Activated CD4-positive, alpha-beta T cell treated with anti-CD3 and anti-CD28 coated beads, Interleukin-2, amount 10 ng/mL, durations not matched to agents 7 days and 5 days (primary cell): ENCODE measurements at places on chromosomes 11 and 22. TPM values are rescaled to one million over a fixed set of nuclear protein-coding genes. Genes with fewer than 3 reads are reported as not detected.

DNA sequence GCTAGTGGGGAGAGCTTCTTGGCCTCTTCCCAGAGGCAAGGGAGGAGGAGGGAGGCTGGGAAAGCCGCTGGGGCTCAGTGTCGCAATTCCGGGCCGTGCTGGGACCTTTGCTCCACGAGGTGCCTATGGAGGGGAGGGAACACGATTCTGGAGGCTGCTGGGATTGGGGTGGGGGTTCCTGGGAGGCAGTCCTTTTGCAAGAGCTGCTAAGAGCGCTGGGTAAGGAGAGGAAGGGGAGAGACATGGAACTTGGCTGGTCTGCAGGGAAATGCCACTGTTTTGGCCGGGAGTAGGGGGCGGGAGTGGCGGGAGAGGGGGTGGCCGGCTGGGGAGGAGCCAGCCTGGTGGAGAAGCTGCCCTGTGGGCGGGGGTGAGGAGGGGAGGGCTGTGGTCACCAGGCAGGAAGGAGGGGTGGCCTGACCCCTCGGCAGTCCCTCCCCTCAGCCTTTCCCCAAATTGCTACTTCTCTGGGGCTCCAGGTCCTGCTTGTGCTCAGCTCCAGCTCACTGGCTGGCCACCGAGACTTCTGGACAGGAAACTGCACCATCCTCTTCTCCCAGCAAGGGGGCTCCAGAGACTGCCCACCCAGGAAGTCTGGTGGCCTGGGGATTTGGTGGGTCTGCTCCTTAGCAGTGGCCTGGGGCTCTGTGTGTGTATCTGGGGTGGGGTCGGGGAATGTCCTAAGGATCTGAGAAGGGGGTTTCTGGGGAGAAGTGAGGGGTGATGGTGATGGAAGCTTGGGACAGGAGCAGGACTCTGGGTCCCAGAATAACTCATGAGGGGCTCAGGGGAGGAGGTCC is at the start of gene NR1H3:
Gene NR1H3, plus strand, starts transcription at position 480 of the 800 bp plus-strand sequence. CDS start 1,221 bp downstream, outside the sequence.
- peaks cover 26% of the 10 kb centered on the region for H3K4me1 ChIP-seq
- no peak for DNase-seq
- H3K27me3 ChIP-seq: no peaks in the 10 kb centered on the region
- H3K27ac ChIP-seq: peak within 1 kb of the TSS; percentile 64
- no peak within 1 kb of the TSS for H3K4me3 ChIP-seq
- no peaks in the 10 kb centered on the region for H3K36me3 ChIP-seq

GRCh38 chr11:118223992-118224391 is 819 bp downstream of the JAML start:
- peak overlapping the region; percentile 85 for H3K4me3 ChIP-seq
- no peaks in the 10 kb centered on the region for H3K27me3 ChIP-seq
- H3K4me1 ChIP-seq: peaks cover 80% of the 10 kb centered on the region
- H3K27ac ChIP-seq: no peak overlapping the region
- peak; percentile 56 for DNase-seq
- peaks cover 78% of the 10 kb centered on the region for H3K36me3 ChIP-seq

- no peak overlapping the region for H3K4me3 ChIP-seq
- H3K27ac ChIP-seq: no peak overlapping the region
- no peak for DNase-seq
- no peaks in the 10 kb centered on the region for H3K27me3 ChIP-seq
- H3K36me3 ChIP-seq: no peaks in the 10 kb centered on the region
Observed at GRCh38 chr11:73662445-73663157, 16.2 kb downstream of the PLEKHB1 start.

DNA sequence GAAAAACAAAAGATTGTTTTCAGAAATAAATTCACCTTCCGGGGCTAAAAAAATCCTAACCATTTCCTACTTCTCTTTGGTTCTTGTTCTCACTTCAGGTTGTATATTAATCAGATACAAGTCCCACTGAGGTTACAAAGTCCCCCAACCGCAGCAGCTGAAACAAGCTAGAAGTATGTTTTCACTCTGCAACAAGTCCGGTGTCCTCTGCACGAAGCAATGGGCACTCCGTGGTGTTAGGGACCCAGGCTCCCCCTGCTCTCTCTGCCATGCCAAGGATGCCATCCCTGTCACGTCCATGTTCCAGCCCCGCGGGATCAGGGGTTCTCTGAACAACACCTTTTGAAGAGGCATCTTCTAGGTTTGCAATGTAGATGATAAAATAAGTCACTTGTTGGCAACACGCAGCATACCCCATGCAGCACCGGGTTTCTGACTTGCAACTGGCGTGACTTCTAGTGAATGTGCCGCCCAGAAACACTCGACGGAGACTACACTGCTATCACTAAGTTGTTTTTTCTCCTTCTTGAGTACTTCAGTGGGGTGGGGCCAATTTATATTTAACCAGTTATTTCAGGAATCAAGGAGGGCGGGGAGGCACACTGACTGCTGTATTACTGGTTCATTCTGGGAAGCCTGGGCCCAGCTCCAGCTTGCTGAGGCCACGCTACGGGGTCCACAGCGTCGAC is 25.4 kb upstream of the GSTP1 start:
- no peaks in the 10 kb centered on the region for H3K36me3 ChIP-seq
- H3K4me1 ChIP-seq: peaks cover 14% of the 10 kb centered on the region
- H3K27ac ChIP-seq: no peak overlapping the region
- H3K27me3 ChIP-seq: no peaks in the 10 kb centered on the region
- H3K4me3 ChIP-seq: no peak overlapping the region

DNA sequence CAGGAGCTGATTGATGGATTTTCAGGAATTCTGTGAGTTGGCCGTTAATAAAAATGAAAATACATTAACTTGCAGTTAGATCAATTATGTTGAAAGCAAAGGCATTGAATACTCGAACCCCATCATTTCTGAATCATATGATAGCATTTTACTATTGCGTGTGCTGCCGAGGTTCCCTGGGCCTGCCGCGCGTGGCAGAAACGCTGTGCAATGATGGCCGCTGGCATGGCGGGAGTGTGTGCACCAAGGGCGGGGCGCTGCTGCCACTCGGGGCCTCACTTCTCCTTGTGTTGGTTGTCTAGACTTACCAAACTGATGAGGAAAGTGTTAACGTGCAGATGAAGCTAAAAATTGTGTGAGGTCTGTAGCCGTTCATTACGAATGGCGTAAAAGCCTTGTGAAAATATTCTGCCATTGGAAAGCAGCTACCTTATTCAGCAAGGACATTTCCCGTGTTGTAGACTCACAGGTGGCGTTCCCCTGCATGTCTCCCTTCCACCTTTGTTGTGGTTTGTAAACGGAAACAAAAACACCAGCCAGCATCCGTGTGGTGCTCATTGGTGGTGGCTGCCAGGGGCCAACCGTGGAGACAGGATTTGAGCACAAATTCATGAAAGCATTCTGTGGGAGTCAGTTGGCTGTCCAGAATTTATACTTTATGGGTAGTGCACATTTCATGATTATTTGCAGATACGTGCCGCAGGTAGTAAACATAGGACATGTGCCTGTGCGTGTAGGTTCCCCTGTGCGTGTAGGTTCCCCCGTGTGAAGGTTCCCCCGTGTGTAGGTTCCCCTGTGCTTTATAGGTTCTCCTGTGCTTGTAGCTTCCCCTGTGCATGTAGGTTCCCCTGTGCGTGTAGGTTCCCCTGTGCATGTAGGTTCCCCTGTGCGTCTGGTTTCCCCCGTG is 5.9 kb upstream of the GRAMD4 start:
- H3K4me3 ChIP-seq: peak overlapping the region; percentile 81
- DNase-seq: peak; percentile 89
- no peaks in the 10 kb centered on the region for H3K27me3 ChIP-seq

GRCh38 chr11:125594958-125595357 is 2.3 kb downstream of the STT3A start:
- H3K36me3 ChIP-seq: peaks cover 40% of the 10 kb centered on the region
- H3K4me3 ChIP-seq: no peak overlapping the region
- DNase-seq: no peak
- H3K4me1 ChIP-seq: peaks cover 34% of the 10 kb centered on the region
- H3K27ac ChIP-seq: no peak overlapping the region

DNA sequence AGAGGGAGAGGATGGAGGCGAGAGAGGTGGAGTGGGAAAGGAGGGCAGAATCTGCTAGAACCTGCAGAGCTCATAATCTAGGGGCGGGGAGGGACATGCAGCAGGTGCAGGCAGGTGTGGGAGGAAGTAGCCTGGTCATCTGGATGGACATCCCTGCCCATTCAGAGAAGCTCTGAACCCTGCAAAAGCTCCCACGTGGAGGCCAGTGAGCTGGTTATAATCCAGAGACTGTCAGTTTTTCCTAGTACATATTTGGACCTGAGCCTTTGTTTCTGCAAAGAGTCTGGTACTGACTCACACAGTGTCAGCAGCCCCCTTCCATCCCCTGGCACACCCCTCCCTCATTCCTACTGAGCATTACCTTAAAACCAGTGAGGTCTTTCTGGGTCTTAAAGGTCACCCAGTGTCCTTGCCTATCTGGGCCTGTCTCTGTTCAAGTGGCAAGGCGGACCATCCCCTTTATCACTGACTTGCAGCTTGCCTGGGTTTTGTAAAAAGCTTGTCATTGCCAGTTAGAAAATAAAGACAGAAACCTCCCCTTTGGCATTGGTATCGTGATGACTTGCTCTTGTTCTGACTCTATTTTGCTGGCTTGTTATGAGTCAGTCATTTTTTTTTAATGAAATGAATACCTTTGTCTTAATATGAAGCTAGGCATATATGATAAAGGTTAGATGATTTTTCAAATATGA is 26.1 kb downstream of the PTPRJ start:
- no peaks in the 10 kb centered on the region for H3K27me3 ChIP-seq
- H3K4me1 ChIP-seq: peaks cover 77% of the 10 kb centered on the region
- peak overlapping the region; percentile 95 for H3K27ac ChIP-seq
- H3K36me3 ChIP-seq: peaks cover 32% of the 10 kb centered on the region
- peak; percentile 47 for DNase-seq
- peak overlapping the region; percentile 40 for H3K4me3 ChIP-seq

DNA sequence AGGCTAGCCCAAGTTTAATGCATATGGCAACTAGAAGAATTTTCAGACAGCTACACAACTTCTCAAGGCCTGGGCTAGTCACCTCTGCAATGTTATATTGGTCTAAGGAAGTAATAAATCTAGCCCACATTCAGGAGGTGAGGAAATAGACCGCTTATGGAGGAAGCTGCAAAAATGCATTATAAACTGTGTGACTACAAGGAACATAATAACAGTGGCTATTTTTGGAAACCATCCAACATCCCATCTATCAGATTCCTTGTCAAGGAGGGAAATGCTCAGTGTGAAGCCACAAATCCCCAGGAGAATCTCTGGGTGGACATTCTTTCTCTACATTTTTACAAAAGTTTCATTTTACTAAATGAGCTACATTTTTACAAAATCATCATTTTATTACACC is 76.1 kb downstream of the BBOX1 start:
- no peaks in the 10 kb centered on the region for H3K27me3 ChIP-seq
- no peak for DNase-seq
- H3K4me3 ChIP-seq: no peak overlapping the region
- no peaks in the 10 kb centered on the region for H3K36me3 ChIP-seq
- no peak overlapping the region for H3K27ac ChIP-seq

GRCh38 chr22:45460288-45461109 is 42.2 kb upstream of the FBLN1 start:
- H3K27ac ChIP-seq: no peak overlapping the region
- H3K36me3 ChIP-seq: no peaks in the 10 kb centered on the region
- H3K27me3 ChIP-seq: peaks cover under 1% of the 10 kb centered on the region
- no peaks in the 10 kb centered on the region for H3K4me1 ChIP-seq
- no peak overlapping the region for H3K4me3 ChIP-seq

DNA sequence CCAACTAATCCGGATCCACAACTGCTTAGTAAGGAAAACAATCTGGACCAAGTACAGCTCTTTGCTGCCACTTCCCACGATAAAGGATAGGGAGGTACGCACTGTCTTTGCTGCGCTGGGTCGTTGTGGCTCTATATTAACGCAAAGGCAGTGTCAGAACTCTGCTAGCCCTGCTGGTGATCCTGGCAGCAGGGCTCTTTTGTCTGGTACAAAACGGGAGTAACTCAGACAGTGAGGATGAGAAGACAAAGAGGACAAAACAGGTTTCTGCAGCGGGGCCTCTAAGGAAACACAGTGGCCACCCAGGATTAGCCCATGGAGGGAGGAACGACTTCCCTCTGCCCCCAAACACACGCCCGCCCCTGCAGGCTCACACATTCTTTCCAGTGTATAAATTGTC is 26.1 kb downstream of the GAL start:
- H3K4me3 ChIP-seq: no peak overlapping the region
- no peak for DNase-seq
- H3K36me3 ChIP-seq: no peaks in the 10 kb centered on the region
- no peaks in the 10 kb centered on the region for H3K4me1 ChIP-seq
- H3K27ac ChIP-seq: no peak overlapping the region

DNA sequence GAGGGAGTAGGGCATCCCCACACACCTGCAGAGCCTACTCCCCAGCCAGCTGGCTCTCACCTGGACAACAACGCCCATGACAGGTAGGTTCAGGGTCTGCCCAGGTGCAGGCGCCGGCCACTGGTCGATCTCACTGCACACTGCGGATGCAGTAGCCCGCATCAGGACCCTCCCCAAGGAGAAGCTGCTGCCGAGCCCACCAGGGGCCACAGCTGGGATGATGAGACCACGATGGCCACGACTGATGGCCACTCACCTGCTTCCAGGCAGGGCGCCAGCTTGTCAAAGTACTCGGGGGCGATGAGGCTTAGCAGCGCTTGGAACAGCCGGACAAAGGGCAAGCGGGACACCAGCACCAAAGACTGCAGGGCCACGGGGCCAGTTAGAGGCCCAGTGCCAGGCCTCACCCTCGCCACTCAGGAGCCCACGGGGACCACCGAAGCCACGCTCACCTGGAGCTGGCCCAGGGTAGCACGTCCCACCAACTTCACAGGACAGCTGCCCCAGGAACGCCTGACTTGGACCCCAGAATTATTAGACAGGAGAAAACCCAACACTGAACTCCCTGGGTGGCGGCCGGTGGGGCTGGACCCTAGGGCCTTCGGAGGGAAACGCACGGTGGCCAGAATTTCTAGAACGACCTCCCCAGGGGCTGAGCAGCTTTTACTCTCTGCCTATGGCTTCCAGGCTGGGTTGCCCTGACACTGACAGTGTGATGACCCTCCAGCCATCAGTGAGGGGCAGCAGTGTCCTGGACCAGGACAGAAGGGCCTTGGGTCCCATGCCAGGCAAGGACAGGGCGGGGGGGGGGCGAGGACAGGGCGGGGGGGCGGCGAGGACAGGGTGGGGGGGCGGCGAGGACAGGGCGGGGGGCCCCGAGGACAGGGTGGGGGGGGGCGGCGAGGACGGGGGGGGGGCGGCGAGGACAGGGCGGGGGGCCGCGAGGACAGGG is 8.9 kb upstream of the PLXNB2 start:
- H3K27me3 ChIP-seq: no peaks in the 10 kb centered on the region
- H3K4me1 ChIP-seq: peaks cover 19% of the 10 kb centered on the region
- H3K36me3 ChIP-seq: no peaks in the 10 kb centered on the region
- no peak overlapping the region for H3K27ac ChIP-seq
- no peak for DNase-seq
- H3K4me3 ChIP-seq: no peak overlapping the region

- no peak for DNase-seq
- H3K27me3 ChIP-seq: no peaks in the 10 kb centered on the region
- H3K4me3 ChIP-seq: no peak overlapping the region
- H3K4me1 ChIP-seq: peaks cover 36% of the 10 kb centered on the region
- peak overlapping the region; percentile 73 for H3K27ac ChIP-seq
Observed at GRCh38 chr11:12166299-12167060, 56.1 kb downstream of the MICAL2 start.

OVOL1 gene
- total RNA-seq: not detected

MPEG1 gene
- total RNA-seq: not detected
